Activated CD8-positive, alpha-beta memory T cell treated with anti-CD3 and anti-CD28 coated beads, Interleukin-2, amount 10 ng/mL, durations not matched to agents 7 days and 5 days (primary cell): ENCODE measurements at places on chromosomes 12 and 14. TPM values are rescaled to one million over a fixed set of nuclear protein-coding genes. Genes with fewer than 3 reads are reported as not detected.

Gene TDRD9
- 1.1 TPM for total RNA-seq

Gene IL31
- total RNA-seq, result not detected

Gene CMTM5
- total RNA-seq, result not detected

Gene IQSEC3
- total RNA-seq, result 2.2 TPM

Gene PZP
- total RNA-seq, result not detected

Gene PELI2
- total RNA-seq, result 1.1 TPM

Gene ADCY4
- 1.6 TPM for total RNA-seq

Gene NANOG
- total RNA-seq, result not detected

Gene ENDOU
- not detected for total RNA-seq

Gene IAPP
- not detected for total RNA-seq

Gene NPFF
- not detected for total RNA-seq

Gene EEF1AKMT3
- 4.1 TPM for total RNA-seq

Gene LALBA
- total RNA-seq, result not detected

Gene TAS2R13
- total RNA-seq, result 0.45 TPM

GRCh38 chr14:39266525-39266870 is 32.8 kb downstream of the MIA2 start:
- peaks cover 27% of the 10 kb centered on the region for H3K36me3 ChIP-seq
- H3K4me1 ChIP-seq, result peaks cover 37% of the 10 kb centered on the region
- peak overlapping the region; percentile 86 for H3K27ac ChIP-seq
- peak overlapping the region; percentile 76 for H3K4me3 ChIP-seq
- DNase-seq, result peak; percentile 56

- H3K4me1 ChIP-seq, result no peaks in the 10 kb centered on the region
- peaks cover 33% of the 10 kb centered on the region for H3K27me3 ChIP-seq
- DNase-seq, result no peak
- no peaks in the 10 kb centered on the region for H3K36me3 ChIP-seq
- H3K27ac ChIP-seq, result no peak overlapping the region
These were observed 25.2 kb upstream of the BHLHE41 start for GRCh38 chr12:26149968-26150500.

- H3K27me3 ChIP-seq, result peaks cover 63% of the 10 kb centered on the region
- peaks cover 18% of the 10 kb centered on the region for H3K4me1 ChIP-seq
- H3K36me3 ChIP-seq, result no peaks in the 10 kb centered on the region
- peak; percentile 76 for DNase-seq
- H3K27ac ChIP-seq, result peak overlapping the region; percentile 21
- H3K4me3 ChIP-seq, result peak overlapping the region; percentile 59
These were observed 49.4 kb downstream of the VWF start for GRCh38 chr12:6074979-6075585.

DNA sequence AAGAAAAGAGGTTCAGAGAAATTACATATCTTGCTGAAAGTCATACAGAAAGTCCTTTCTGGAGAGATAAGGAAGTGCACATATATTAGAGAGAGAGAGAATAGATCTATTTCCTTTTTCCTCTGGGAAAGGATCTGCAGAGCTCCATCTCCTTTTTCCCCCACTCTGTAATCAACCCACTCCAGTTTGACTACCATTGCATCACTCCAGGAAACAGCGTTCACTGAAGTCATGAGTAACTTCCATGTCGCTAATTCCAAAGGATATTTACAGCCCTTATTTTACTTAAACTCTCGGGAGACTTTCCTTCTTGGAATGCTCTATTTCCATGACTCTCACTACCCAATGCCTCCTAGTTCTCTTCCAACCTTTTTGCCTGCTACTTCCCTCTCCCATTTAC is 72.5 kb upstream of the PARP11 start:
- H3K4me3 ChIP-seq, result no peak overlapping the region
- H3K27ac ChIP-seq, result no peak overlapping the region
- peaks cover 15% of the 10 kb centered on the region for H3K4me1 ChIP-seq
- H3K27me3 ChIP-seq, result peaks cover 11% of the 10 kb centered on the region
- peaks cover 2% of the 10 kb centered on the region for H3K36me3 ChIP-seq
- no peak for DNase-seq

DNA sequence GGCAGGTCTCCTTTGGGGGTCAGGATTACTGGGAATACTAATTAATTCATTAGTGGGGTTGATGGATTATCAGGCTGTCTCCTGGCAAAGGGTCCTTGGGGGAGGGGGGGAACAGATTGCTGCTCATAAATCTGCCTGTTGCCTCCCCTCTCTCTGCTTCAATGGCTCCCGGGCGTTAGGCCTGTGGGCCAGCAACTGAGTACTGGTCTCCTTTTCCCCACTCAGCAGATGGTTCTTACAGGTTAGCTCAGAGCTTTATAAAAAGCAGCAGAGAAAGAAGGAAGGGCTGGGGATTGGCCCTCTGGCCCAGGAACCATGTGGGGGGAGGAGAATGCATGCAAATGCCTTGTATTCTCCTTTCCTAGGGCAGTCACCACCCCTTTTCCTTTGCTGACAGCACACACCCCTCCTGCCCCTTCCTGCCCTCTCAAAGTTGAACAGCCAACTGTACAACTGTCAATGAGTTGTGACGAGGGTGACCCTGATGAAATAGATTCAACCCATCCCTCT is 2.3 kb upstream of the NEUROD4 start:
- H3K36me3 ChIP-seq, result no peaks in the 10 kb centered on the region
- peaks cover 44% of the 10 kb centered on the region for H3K27me3 ChIP-seq
- no peak overlapping the region for H3K4me3 ChIP-seq

GRCh38 chr12:84502907-84503787 is 409.5 kb downstream of the SLC6A15 start:
- H3K27ac ChIP-seq, result no peak overlapping the region
- no peaks in the 10 kb centered on the region for H3K27me3 ChIP-seq
- no peak for DNase-seq
- H3K4me1 ChIP-seq, result no peaks in the 10 kb centered on the region
- H3K4me3 ChIP-seq, result no peak overlapping the region
- H3K36me3 ChIP-seq, result no peaks in the 10 kb centered on the region

GRCh38 chr14:102353126-102353619 is 9.5 kb downstream of the CINP start:
- no peaks in the 10 kb centered on the region for H3K27me3 ChIP-seq
- H3K4me3 ChIP-seq, result no peak overlapping the region
- peaks cover 42% of the 10 kb centered on the region for H3K36me3 ChIP-seq
- H3K27ac ChIP-seq, result no peak overlapping the region

DNA sequence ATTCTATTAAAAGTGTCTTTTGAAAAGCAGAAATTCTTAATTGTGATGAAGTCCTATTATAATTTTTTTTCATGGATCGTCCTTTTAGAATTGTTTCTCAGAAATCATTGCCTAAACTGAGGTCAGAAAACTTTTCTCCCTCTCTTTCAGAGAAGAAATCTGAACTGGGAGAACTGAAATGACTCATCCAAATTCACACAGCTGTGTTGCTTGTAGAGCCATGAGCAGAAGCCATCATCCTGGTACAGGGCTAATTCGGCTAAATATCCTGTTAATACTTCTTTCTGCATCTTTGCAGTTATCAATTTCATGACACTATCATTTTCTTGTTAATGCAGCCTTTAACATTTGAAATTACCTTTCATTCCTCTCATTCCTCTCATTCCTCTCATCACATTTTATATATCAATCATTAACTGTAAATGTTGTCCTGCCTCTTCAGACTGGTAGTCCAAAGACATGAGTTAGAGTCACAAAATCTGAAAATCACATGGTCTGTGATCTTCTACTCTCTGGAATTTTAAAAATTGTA is 15.5 kb downstream of the SLC15A5 start:
- no peak overlapping the region for H3K4me3 ChIP-seq
- H3K27me3 ChIP-seq, result no peaks in the 10 kb centered on the region
- no peaks in the 10 kb centered on the region for H3K36me3 ChIP-seq
- DNase-seq, result no peak
- no peak overlapping the region for H3K27ac ChIP-seq
- H3K4me1 ChIP-seq, result no peaks in the 10 kb centered on the region

GRCh38 chr12:105922670-105923102 is 216.1 kb downstream of the NUAK1 start:
- no peak overlapping the region for H3K4me3 ChIP-seq
- peaks cover 6% of the 10 kb centered on the region for H3K27me3 ChIP-seq

GRCh38 chr12:28425526-28425925 is 235.3 kb downstream of the CCDC91 start:
- peaks cover 8% of the 10 kb centered on the region for H3K36me3 ChIP-seq
- no peaks in the 10 kb centered on the region for H3K27me3 ChIP-seq
- DNase-seq, result no peak

GRCh38 chr12:51409846-51410245 is 14.8 kb upstream of the SLC4A8 start:
- H3K4me1 ChIP-seq, result peaks cover 12% of the 10 kb centered on the region
- peaks cover 8% of the 10 kb centered on the region for H3K27me3 ChIP-seq
- H3K4me3 ChIP-seq, result no peak overlapping the region
- DNase-seq, result no peak
- no peaks in the 10 kb centered on the region for H3K36me3 ChIP-seq

DNA sequence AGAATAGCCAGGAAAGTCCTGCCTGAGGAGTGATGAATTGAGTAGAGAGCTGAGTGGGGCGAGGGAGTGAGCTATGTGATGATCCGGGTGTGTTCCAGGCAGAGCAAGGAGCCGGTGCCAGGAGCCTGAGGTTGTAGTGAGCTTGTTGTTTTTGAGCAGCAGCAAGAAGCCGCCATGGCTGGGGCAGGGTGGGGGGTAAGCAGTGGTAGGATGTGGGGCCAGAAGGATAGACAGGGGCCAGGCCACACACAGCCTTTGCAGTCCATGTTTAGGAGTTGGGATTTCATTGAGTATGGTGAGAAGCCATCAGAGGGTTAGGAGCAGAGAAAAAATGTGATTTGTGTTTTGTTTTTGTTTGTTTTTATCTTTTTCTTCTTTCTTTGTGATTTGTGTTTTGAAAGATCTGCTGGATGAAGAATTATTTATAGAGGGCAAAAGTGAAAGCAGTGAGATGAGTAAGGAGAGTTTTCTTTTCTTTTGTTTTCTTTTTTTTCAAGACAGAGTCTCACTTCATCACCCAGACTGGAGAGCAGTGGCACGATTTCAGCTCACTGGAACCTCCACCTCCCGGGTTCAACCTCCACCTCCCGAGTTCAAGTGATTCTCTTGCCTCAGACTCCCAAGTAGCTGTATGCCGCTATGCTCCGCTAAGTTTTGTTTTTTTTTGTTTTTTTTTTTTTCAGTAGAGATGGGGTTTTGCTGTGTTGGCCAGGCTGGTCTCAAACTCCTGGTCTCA is 92.3 kb upstream of the BCAT1 start:
- H3K36me3 ChIP-seq, result peaks cover 9% of the 10 kb centered on the region
- H3K4me1 ChIP-seq, result peaks cover 8% of the 10 kb centered on the region
- peaks cover 9% of the 10 kb centered on the region for H3K27me3 ChIP-seq
- H3K4me3 ChIP-seq, result no peak overlapping the region
- no peak for DNase-seq
- no peak overlapping the region for H3K27ac ChIP-seq

DNA sequence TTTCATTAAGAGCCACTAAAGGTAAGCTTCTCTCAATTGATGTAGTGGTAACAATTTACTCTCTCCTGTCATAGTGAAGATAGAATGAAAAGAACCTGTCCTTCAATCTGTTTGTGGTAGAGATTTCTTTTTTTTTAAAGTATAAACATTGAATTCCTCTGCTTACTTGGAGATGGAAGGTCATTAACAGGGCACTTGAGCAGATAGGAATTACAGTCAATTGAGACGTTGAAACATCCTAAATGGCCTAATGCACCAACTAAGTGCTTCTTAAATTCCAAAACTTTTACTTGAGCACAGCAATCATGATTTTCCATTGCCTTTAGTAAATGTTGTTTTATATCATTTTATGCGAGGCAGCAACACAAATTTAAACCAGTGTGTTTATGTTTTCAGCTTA is 241.4 kb downstream of the FOXG1 start:
- H3K27ac ChIP-seq, result no peak overlapping the region
- no peaks in the 10 kb centered on the region for H3K27me3 ChIP-seq
- H3K36me3 ChIP-seq, result no peaks in the 10 kb centered on the region
- no peak for DNase-seq
- no peaks in the 10 kb centered on the region for H3K4me1 ChIP-seq

DNA sequence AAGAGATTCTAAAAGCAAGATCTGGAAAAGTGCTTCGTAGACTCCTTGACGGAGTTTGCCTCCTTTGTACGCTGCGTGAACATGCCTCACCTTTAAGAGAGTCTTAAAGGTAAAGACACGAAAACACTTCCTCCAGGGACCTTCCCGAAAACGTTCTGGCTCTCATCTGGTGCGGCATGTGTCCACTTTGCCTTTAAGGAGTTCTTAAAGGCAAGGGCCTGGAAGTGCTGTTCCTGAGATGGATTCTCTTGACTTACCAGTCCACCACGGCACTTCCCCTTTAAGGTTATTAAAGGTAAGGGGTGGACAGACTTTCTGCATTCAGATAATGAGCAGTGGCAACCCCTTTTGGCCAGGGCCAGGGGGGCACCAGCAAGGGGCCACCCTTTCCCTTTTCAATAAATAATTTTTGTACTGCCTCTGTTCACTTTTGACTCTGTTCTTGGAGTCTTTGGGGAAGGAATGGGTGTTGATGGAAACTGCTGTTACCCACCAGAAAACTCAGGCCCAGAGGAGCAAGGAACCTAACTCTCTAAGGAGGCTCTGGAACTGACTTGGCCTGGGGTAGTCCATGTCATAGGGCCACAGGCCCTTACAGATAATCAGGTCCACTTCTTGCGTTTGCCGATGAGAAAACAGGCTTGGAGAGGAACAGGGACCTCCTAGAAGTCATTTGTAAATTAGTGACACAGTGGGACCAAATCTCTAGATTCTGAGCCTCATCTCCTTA is 4.4 kb downstream of the REM2 start:
- H3K4me1 ChIP-seq, result peaks cover 36% of the 10 kb centered on the region
- peaks cover 1% of the 10 kb centered on the region for H3K36me3 ChIP-seq
- peak overlapping the region; percentile 80 for H3K27ac ChIP-seq
- peak overlapping the region; percentile 77 for H3K4me3 ChIP-seq
- no peak for DNase-seq

GRCh38 chr12:70031046-70031445 is 206.0 kb downstream of the MYRFL start:
- DNase-seq, result no peak
- H3K4me3 ChIP-seq, result no peak overlapping the region
- H3K27me3 ChIP-seq, result peaks cover 26% of the 10 kb centered on the region
- no peaks in the 10 kb centered on the region for H3K36me3 ChIP-seq

GRCh38 chr12:52561880-52562449 is 9.0 kb upstream of the KRT71 start:
- no peaks in the 10 kb centered on the region for H3K36me3 ChIP-seq
- no peak for DNase-seq
- H3K4me3 ChIP-seq, result no peak overlapping the region
- H3K27ac ChIP-seq, result no peak overlapping the region
- H3K4me1 ChIP-seq, result no peaks in the 10 kb centered on the region
